HT-29 (cell line): ENCODE measurements at places on chromosomes 13 and 19. TPM values are rescaled to one million over a fixed set of nuclear protein-coding genes. Genes with fewer than 3 reads are reported as not detected.

Gene LYL1
- 1.8 and 2.5 TPM in 2 replicates for total RNA-seq

Gene CEACAM3
- total RNA-seq: not detected in 2 replicates

Gene SERPINE3
- total RNA-seq: not detected in 2 replicates

Gene CERS1
- total RNA-seq: not detected in 2 replicates

Gene RCBTB2
- total RNA-seq: 1.0 and 2.9 TPM in 2 replicates

Gene TMEM238
- total RNA-seq: 87.8 and 92.7 TPM in 2 replicates

Gene LILRB1
- not detected in 2 replicates for total RNA-seq

Gene KRTDAP
- total RNA-seq: not detected in 2 replicates

Gene LAIR1
- total RNA-seq: not detected in 2 replicates

Gene TMEM255B
- 0.81 and 1.6 TPM in 2 replicates for total RNA-seq

Gene ADGRE3
- total RNA-seq: not detected in 2 replicates

Gene NANOS3
- total RNA-seq: not detected in 2 replicates

Gene LILRA1
- not detected in 2 replicates for total RNA-seq

Gene MPND
- total RNA-seq: 9.4 and 18.6 TPM in 2 replicates

Gene PGLYRP2
- not detected in 2 replicates for total RNA-seq

Gene SHC2
- total RNA-seq: 0.29 TPM in 1 of 2 replicates, not detected in the other

Gene CXCL17
- 0.61 TPM in 1 of 2 replicates, not detected in the other for total RNA-seq

Gene HRC
- 0.08 TPM in 1 of 2 replicates, not detected in the other for total RNA-seq

Gene TUBGCP3
- 42.4 and 42.6 TPM in 2 replicates for total RNA-seq

Gene SYNE4
- total RNA-seq: 8.6 and 9.4 TPM in 2 replicates

Gene GZMM
- 0.31 TPM in 1 of 2 replicates, not detected in the other for total RNA-seq

Gene RXFP2
- not detected in 2 replicates for total RNA-seq

Gene GPC6
- total RNA-seq: not detected in 2 replicates

Gene ADM5
- total RNA-seq: 9.2 and 10.0 TPM in 2 replicates

Gene LGI4
- total RNA-seq: not detected in 2 replicates

Gene NMRK2
- total RNA-seq: not detected in 2 replicates

Gene DCT
- total RNA-seq: not detected in 2 replicates

Gene SLC6A16
- 0.26 TPM in 1 of 2 replicates, not detected in the other for total RNA-seq

Gene CYP4F2
- total RNA-seq: 0.18 TPM in 1 of 2 replicates, not detected in the other

Gene RFC3
- total RNA-seq: 28.1 and 29.3 TPM in 2 replicates

Gene VRK3
- 46.1 and 47.7 TPM in 2 replicates for total RNA-seq

Gene RNF17
- not detected in 2 replicates for total RNA-seq

Gene TUBB4A
- total RNA-seq: not detected in 2 replicates

Gene CEACAM1
- 29.4 and 39.6 TPM in 2 replicates for total RNA-seq

Gene ISYNA1
- 5.3 and 14.9 TPM in 2 replicates for total RNA-seq

Gene NKPD1
- 1.4 and 6.7 TPM in 2 replicates for total RNA-seq

Gene TTC9B
- 0.94 TPM in 1 of 2 replicates, not detected in the other for total RNA-seq

Gene TUBA3C
- not detected in 2 replicates for total RNA-seq

Gene SMIM44
- total RNA-seq: 0.60 and 1.4 TPM in 2 replicates

Gene RASGRP4
- not detected in 2 replicates for total RNA-seq

Gene CEACAM8
- total RNA-seq: not detected in 2 replicates

Gene IGLON5
- not detected in 2 replicates for total RNA-seq

Gene ZNF578
- not detected in 2 replicates for total RNA-seq

Gene EFNB2
- 30.0 and 31.0 TPM in 2 replicates for total RNA-seq

Gene ZNF541
- total RNA-seq: not detected in 2 replicates

Gene PGPEP1
- 13.6 and 18.9 TPM in 2 replicates for total RNA-seq

Gene PCSK4
- total RNA-seq: 0.99 and 2.1 TPM in 2 replicates

Gene S1PR4
- total RNA-seq: not detected in 2 replicates

Gene ZNF284
- 0.38 and 0.63 TPM in 2 replicates for total RNA-seq

Gene ELANE
- not detected in 2 replicates for total RNA-seq

Gene CYP2A6
- total RNA-seq: not detected in 2 replicates

Gene MICOS13
- total RNA-seq: 222 and 223 TPM in 2 replicates

Gene TTYH1
- total RNA-seq: not detected in 2 replicates
